CD4-positive, alpha-beta T cell (primary cell): ENCODE measurements at places on chromosomes 6 and 20.

DNA sequence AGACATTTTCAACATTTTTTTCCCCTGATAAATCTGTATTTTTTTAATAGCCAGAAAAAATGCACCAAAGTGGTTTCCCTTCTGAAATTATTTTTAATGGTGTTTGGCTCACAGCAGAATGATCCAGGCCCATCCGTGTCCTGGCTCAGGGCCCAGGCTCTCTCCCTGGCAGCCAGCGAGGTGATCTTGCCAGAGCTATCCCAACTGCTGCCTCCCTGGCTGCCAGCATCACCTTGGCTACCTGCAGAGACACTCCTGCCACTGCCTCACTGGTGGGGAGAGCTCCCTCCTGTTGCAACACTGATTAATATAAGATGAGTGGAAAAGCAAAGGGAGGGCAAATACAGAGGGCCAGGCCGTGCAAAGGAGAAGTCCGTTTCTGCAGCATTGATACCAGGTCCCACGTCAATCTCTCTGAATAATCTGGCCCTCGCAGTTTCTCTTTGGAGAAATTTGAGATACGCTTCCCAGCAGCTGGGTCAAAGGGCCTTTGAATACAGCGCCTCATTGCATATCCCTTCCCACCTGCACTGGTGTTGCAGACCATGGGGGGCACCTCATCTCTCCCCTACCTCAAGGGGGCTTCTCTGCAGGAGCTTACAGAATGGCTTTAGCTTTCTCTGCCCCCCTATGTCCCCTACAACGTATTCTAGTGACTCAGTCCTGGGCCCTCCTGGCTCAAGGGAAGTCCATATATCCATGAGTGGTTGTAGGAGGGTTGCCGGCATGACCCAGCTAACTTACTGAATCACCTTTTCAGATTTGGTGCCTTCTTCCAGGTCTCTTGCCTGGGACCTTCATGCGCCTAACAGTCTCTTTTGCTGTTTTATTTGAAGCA lies 12.8 kb upstream of the DSTN start:
- no peak for DNase-seq

- no peak for DNase-seq
These were observed 438.4 kb upstream of the FLRT3 start for GRCh38 chr20:14775778-14776177.

- no peak for DNase-seq
These were observed 37.4 kb downstream of the GCNT2 start for GRCh38 chr6:10558565-10558964.

- no peak for DNase-seq
These were observed 115.1 kb downstream of the GJA1 start for GRCh38 chr6:121550491-121551010.

- DNase-seq = no peak
These were observed 152.0 kb downstream of the PAK5 start for GRCh38 chr20:9686866-9687265.

GRCh38 chr20:6036213-6036612 lies 17.6 kb downstream of the LRRN4 start:
- no peak for DNase-seq

DNA sequence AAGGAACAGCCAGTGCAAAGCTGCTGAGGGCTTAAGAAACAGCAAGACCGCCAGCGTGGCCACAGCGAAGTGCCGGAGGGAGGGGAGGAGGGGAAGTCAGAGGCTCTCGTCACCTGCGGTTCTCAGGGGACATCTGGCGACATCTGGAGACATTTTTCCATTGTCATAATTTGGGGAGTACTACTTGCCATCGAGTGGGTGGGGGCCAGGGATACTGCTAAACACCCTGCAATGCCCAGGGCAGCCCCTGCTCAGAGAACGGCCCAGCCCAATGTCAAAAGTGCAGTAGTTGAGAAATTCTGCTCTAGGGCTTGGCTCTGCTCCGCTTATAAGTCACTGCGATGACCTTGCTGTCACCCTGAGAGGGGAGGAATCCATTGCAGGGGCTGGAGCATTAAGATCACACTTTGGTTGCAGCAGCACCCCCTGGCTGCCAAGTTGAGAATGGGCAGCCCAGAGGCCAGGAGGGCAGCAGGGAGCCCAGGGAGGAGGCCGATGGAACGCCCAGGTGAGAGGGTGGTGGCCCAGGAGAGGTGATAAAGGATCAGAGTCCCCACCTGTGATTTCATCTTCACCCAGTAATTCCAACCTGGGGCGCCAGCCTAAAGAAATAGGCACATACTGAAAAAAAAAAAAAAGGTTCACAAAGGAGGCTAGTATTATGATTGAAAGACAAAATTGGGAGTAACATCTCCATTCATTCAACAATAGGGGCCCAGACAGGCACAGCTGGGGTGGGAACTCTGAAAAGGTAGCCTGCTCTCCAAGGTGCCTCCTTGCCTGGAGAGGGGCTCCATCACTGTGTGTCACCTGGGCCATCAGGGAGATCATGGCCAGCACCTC lies 218.2 kb downstream of the BMP7 start:
- no peak for DNase-seq

GRCh38 chr6:35181308-35181932 lies 32.3 kb upstream of the SCUBE3 start:
- DNase-seq = no peak

DNA sequence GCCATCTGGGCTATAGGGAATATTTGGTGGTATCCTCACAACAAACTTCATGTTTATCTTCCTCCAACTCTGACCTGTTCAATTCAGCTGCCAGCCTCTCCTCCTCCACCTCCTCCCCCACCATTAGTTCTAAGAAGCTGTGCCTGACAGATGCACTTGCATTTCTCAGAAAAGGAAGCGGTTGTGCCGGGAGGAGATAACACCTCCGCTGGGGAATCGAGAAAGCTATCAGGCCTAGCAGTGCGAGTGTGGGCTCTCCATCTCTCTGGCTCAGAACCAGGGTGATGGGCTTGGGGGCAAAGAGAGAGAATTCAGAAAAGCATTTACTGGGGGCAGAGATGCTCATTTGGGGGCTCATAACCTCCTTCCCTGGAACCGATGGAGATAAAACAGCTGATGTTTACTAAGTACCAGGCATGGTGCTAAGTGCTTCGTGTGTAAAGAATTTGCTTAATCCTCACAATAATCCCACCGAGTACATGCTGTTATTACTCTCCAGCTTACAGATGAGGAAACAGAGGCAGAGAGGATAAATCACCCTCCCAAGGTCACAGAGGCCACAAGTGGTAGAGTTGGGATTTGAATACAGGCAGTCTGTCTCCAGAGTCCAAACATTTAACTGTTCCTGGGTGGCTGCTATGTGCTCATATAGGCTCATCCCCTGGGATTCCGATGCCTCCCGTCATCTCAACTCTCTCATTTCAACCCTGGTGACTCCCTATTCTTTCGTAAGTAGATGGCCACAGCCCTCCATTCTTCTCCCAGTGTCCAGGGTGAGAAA lies 38.3 kb downstream of the COX4I2 start:
- peak; percentile 53 for DNase-seq
